ENCODE measurements at places on chromosomes 5 and 9.

- no peak for DNase-seq
Observed at GRCh38 chr5:78929833-78930232, 55.3 kb downstream of the ARSB start.

- peak; percentile 1 for DNase-seq
Observed at GRCh38 chr5:14011089-14012020, 66.9 kb upstream of the DNAH5 start.

GRCh38 chr9:128122809-128123175 is 4.7 kb downstream of the PTGES2 start:
- no peak for DNase-seq

GRCh38 chr9:97319395-97319794 is 11.9 kb downstream of the CCDC180 start:
- no peak for DNase-seq

- DNase-seq = no peak
Observed at GRCh38 chr9:114771889-114772288, 34.0 kb downstream of the TNFSF15 start.

GRCh38 chr9:134101623-134102149 is 33.9 kb upstream of the BRD3 start:
- DNase-seq = no peak

GRCh38 chr5:67677422-67677970 is 480.9 kb upstream of the CD180 start:
- no peak for DNase-seq

- DNase-seq = no peak
Observed at GRCh38 chr5:124644138-124644537, 102.3 kb downstream of the ZNF608 start.

DNA sequence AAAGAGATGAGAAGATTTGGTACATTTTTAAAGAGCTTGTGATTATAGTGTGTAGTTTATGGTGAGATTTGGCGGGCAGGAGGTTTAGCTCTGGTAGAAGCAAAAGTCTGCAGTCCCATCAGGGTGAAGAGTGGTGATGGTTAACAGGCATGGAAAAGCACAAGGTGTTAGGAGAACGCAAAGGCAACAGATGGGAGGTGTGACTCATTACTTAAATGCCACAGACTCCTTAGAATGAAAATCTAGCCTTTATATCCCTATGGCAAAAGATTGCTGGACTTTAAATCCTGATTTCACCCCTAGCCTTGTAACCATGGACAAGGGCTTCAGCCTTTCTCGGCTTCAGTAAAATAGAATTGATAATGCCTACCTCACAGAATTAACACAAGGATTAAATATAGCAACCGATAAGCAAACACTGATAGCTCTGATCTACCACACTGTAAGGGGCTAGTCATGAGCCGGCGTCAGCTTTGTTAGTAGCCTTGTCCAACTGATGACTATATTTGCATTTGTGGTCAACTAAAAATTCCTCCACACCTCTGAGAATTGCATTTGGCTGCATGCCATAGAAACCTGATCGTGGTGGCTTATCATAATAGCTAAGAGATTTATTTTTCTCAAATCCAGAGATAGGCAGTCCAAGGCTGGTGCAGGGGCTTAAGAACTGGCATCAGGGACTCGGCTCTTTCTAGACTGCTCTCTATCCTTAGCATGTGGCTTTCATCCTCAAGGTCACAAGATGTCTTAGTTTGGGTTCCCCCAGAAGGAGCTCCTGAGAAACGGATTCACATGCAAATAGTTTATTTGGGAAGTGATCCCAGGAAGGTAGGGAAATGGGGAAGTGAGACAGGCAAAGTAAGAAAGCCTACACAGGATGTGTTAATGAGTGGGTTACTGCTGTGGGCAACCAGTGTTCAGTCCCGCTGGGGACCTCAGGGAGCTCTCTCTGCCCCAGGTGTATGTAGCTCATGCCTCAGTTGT is 19.6 kb downstream of the MFAP3 start:
- no peak for DNase-seq

- DNase-seq = no peak
Observed at GRCh38 chr9:112764344-112764743, 13.8 kb downstream of the SNX30 start.

- no peak for DNase-seq
Observed at GRCh38 chr9:114968671-114969070, 38.3 kb upstream of the TNFSF8 start.

DNA sequence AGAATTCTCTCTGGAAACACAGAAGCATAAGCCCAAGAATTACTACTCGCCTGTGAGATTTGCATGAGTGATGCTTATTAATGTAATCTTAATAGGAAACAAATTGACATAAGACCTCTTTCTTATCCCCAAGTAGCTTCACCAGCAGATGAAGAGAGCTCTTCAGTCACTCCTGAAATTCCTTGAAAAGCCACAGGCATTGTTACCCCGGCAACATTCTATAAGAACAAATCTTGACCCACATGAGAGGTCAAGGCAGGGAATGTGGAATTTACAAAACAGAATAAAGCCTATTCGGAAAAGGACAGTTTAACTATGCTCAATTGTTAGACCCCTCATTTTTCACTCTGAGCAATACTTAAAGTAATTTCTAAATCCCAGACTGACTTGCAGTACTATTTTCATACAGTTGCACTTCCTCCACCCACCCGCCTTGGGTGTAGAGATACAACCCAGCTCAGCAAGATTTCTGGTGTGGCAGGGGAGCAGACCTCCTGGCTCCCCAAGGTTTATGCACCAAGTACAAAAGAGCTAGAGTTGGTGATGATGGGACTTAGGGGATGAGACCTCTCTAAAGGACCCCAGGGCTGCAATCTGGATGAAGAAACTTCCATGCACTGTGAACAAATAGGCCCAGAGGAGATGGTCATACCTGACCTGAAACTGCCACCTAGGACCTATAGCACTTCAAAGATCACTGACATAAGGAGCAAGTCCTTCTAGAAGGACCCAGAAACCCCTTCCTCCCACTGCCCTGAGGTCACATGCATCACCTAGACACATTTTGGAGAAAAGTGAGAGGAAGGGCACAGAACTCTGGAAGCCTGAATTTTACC is 242.1 kb downstream of the ZNF608 start:
- DNase-seq = no peak

- no peak for DNase-seq
Observed at GRCh38 chr9:93094658-93095204, 1.3 kb upstream of the CARD19 start.

- no peak for DNase-seq
Observed at GRCh38 chr9:133967024-133967741, 24.9 kb downstream of the VAV2 start.

DNA sequence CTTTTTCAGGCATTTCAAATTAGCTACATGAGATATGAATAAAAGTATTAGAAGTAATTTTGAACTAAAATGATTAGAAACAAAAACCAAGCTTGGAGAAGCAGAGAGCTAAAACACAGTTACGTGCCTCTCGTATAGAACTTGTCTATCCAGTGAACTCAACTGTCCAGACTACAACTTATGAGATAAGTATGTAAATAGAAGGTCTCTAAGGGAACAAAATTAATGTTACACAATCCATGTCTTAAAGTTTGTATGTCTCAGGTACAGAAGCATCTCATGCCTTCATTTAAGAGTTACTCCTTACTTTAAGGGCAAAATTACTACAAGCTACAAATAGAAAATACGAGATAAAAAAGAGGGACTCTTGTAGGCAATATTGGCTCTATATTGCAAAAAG is 316.8 kb downstream of the CETN3 start:
- DNase-seq = no peak

- no peak for DNase-seq
Observed at GRCh38 chr5:168128111-168128510, 163.3 kb upstream of the WWC1 start.

GRCh38 chr5:117652958-117653280 is 1078.3 kb upstream of the SEMA6A start:
- DNase-seq = no peak

- peak; percentile 43 for DNase-seq
Observed at GRCh38 chr9:4315582-4316215, 15.8 kb upstream of the GLIS3 start.

Measured in stimulated activated CD8-positive, alpha-beta memory T cell treated with anti-CD3 and anti-CD28 coated beads, Interleukin-15, amount 100 ng/mL, for 4 hours (primary cell).